Right lobe of liver (tissue), 6 donors: ENCODE measurements at places on chromosomes 12 and 14. TPM values are rescaled to one million over a fixed set of nuclear protein-coding genes. Genes with fewer than 3 reads are reported as not detected.

The TAS2R20 gene
- total RNA-seq, result 3.0 TPM

The SERPINA9 gene
- total RNA-seq, result not detected

The C14orf180 gene
- 0.81 TPM for total RNA-seq

The LBHD2 gene
- not detected for total RNA-seq

The ALDH2 gene
- 582 TPM for total RNA-seq
